Pancreas (tissue), 10 donors: ENCODE measurements at places on chromosomes 7 and 10. TPM values are rescaled to one million over a fixed set of nuclear protein-coding genes. Genes with fewer than 3 reads are reported as not detected.

Gene EDRF1
- 25.3 TPM for polyA plus RNA-seq

Gene WEE2
- 0.02 TPM for polyA plus RNA-seq

- no peak for DNase-seq
Measured at GRCh38 chr7:115070311-115070710, 148.4 kb downstream of the MDFIC start.

DNA sequence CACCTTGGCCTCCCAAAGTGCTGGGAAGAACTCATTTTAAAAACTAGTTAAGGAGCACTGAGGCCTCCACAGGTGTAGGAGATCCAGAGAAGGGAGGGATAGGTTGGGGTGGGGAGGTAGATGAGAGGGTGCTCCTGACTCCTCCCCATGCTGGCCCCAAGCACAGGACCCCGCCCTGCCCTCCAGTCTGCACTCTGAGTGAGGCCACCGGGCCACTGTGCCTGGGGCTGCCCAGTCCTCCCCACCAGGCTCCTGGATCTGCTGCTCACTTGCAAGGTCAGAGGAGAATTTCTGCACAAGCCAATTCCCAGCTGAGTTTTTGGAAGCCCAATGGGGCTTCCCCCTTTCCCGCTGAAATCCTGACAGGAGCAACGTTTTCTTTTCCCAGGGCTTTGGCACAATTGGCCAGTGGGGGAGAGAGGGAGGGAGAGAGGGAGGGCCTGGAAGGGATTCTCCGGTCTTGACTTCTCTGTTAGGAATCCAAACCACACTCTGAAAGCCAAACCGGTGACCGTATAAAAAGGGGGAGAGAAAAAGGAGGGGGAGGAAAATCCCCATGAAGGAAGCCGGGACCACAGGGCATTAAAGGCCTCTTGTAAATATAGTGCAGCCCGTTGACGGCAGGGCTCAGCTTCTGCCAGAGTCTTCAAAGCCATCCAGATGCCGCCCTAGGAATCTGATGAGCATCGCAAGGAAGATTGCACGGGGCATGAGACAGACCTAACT, 116.2 kb downstream of the SH3PXD2A start:
- peak; percentile 32 for DNase-seq

DNA sequence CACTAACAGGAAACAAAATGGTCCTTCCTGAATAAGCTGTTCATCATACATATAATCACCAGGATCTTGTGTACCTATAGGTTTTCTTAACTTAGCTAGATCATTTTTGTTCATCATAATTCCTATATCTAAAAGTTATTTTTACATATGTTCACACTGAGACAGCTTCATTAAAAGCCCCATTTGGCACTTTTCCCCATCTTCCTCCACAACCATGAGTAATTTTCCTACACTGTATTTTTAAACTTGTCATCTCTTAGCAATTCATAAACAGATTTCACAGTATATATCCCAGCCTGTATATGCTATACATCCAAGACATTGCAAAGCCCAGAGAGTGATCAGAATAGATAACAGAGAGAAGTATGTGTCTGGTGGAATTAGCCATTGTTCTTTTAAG, 28.3 kb downstream of the ZNF365 start:
- no peak for DNase-seq

Gene HIBADH
- polyA plus RNA-seq = 10.8 TPM

DNA sequence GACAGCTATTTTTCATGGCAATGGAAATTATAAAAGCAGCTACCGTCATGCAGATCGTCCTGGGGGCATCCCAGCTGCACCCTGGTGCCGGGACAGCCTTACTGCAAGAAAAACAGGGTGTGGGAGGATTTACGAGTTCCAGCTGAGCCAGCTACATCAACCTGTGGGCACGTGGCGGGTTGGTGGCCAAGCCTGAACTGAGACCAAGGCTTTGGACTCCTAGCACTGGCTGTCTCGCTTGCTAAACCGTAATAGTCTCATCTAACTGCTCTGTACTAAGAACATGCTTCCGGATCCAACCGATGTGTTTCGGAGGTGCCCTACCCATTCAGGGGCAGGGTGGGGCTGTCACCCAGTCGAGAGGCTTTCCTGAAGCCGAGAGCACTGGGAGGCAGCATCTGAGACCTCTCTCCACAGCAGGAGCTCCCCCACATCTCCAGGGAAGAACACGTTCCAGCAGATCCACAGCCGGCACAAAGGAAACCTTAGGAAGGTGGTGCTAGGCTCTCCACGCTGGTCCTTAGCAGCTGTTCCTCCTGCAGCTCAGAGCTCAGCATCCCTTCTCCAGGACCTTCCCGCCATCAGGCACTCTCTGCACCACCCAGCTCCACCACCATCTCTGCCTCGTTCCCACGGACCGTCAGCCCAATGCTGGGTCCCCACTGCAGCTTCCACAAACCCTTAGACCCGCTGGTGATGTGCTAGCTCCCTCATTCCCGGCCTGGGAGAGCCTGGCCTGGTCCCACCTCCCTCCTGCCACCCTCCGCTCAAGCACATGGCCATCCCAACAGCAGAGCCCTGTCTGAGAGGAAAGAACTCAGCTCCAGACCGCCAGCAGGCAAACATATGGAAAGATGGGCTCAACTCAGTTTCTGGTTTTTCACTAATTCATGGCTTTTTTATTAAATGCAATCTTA, 158.5 kb downstream of the PTPRN2 start:
- no peak for DNase-seq

GRCh38 chr10:1594372-1595241, 142.7 kb downstream of the ADARB2 start:
- no peak for DNase-seq

DNA sequence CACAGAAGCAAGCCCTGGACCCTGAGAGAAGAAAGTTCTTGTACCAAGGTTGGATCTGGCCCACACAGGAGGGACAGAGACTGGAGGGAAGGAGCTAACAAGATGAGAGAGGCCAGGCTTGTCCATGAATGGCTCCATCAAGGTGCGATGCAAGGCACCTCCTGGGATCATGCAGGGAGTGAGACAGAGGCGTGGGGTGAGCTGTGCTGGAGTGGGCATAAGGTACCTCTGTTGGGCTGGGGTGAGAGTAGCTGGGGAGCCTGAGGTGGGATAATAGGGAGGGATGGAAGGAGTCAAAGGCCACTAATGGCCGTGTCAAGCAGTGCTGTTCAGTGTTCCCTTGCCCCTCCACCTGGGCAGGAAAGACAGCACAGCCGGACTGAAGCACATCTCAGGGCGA, 9.9 kb downstream of the TMEM72 start:
- no peak for DNase-seq

Gene CPN1
- not detected for polyA plus RNA-seq

DNA sequence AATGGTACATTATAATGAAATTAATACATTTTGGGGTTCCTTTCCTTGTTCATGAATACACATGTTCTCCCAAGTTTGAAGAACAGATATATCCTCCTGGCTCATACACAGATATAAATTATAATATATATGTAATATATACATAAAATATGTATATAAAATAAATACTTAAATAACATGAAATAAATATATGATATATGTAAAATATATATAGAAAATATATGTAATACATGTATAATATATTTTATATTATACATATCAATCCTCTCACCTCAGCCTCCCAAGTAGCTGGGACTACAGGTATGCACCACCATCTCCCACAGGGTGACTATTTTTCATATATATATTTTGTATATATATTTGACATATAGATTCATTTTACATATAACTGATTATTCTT, 68.0 kb downstream of the MRC1 start:
- DNase-seq = no peak

Gene NPVF
- not detected for polyA plus RNA-seq

- DNase-seq = no peak
Measured at GRCh38 chr10:35058134-35058533, 32.0 kb downstream of the CUL2 start.

Gene DRGX
- not detected for polyA plus RNA-seq

DNA sequence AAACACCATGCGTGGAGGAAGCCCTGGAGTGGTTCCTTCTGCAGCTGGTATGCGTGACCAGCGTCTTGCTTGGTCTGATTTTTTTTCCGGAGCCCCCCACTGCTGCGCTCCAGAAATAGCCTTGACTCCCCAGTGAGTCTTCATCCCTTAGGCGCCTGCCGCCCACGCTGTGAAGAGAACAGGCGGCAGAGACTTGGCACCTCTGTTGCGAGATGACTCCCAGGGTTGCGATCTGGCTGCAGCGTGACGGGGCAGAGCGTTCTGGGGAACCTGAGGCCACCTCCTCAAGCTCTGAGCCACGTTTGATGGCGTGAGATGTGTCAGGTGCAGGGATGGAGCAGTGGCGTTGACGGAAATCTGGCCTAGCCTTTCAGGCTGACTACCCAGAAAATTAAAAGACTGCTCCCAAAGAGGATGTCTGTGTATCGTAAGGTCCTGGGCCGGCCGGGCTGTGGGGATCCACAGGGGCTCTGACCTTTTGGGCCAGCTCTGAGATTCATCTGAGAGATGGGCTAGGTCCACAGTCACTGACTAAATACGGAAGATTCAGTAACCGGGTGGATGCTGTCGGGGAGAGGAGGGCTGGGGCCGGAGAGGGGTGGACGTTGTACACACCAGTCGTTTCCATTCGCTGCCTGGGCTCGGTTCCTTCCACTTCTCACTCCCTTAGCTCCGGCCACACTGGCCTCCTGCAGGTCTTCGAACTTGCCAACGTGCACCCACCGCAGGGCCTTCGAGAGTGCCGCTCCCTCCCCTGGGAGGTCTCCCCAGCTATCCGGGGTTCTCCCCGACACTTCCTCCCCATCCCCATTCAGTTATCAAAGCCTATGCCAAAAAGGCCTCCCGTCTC, 33.8 kb downstream of the PFKFB3 start:
- DNase-seq = no peak

Gene BTBD16
- polyA plus RNA-seq = 0.34 TPM

Gene GIMAP7
- 8.4 TPM for polyA plus RNA-seq

GRCh38 chr10:74936577-74937265, 110.3 kb downstream of the KAT6B start:
- DNase-seq = no peak

GRCh38 chr10:17805921-17806577, 3.1 kb upstream of the MRC1 start:
- DNase-seq = no peak

Gene CD36
- 15.2 TPM for polyA plus RNA-seq

Gene GNAT3
- polyA plus RNA-seq = not detected

DNA sequence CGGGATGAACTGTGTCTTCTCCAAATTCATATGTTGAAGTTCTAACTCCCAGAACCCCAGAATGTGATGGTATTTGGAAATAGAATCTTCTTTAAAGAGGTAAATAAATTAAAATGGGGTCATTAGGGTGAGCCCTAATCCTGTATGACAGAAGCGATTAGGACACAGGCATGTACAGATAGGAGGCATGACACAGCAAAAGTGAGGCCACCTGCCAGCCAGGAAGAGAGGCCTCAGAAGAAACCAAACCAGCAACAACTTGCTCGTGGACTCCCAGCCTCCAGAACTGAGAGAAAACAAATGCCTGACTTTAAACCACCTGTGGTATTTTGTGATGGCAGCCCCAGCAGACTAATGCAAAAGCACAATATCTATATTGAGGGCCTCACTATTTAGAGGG, 214.3 kb downstream of the NEBL start:
- DNase-seq = no peak

DNA sequence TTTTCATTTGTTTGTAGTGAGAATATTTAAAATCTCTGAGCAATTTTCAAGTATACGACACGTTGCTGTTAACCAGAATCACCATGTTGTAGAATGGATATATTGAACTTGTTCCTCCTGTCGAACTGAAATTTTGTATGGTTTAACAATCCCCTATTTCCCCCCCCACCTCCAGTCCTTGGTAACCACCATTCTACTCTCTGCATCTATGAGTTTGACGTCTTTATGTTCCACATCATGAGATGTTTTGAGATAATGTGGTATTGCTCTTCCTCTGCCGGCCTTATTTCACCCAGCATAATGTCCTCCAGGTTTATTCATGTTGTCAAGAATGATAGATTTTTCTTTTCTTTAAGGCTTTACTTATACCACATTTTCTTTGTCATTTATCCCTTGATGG, 17.4 kb upstream of the PRKCQ start:
- DNase-seq = no peak

GRCh38 chr10:86824151-86824550, 67.7 kb downstream of the BMPR1A start:
- no peak for DNase-seq

DNA sequence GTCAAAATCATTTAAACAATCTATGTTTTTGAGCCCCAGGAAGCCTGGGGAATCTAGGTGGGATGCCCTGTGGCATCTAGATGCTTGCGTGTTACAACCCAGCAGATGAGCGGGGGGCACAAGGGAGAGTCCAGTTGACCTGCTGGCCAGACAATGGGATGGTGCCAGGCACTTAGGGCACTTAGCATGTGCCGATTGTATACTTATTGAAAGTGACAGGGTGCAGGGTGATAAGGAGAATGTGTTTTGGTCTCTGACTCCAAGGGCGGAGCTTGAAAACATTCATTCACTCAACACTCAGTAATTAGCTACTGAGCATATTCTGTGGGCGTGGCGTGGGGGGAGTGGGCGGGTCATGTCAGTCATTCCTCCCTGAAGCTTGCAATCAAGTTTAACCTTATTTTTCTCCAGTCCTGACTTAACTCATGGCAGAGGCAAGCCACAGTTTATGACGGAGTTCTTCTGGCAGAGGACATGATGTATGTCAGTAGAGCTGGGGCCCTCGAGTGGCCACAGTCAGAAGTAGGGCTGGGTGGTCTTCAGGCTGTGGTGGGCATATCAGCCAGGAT, 115.1 kb downstream of the PRKCQ start:
- no peak for DNase-seq

GRCh38 chr10:107083388-107084009, 81.0 kb downstream of the SORCS1 start:
- no peak for DNase-seq
